ENCODE measurements at places on chromosomes 5 and 9.

DNA sequence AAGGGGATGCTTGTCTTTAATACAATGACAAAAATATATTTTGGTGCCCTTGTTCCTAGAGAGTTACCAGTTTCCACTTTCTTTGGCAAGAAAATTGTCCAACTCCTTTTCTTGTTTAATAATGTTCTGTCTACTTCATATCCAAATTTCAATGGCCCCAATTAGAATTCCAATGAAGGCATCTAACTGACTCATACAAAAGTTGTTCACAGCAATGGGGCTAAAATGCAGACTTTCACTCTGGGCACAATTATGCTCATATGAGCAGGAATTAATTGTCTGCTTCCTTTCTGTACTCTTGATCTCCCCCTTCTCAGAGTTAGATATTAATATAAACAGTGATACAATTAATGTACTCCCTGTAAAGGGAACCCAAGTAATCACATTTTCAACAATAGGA is 42.1 kb upstream of the ZNF622 start:
- no peak for DNase-seq

DNA sequence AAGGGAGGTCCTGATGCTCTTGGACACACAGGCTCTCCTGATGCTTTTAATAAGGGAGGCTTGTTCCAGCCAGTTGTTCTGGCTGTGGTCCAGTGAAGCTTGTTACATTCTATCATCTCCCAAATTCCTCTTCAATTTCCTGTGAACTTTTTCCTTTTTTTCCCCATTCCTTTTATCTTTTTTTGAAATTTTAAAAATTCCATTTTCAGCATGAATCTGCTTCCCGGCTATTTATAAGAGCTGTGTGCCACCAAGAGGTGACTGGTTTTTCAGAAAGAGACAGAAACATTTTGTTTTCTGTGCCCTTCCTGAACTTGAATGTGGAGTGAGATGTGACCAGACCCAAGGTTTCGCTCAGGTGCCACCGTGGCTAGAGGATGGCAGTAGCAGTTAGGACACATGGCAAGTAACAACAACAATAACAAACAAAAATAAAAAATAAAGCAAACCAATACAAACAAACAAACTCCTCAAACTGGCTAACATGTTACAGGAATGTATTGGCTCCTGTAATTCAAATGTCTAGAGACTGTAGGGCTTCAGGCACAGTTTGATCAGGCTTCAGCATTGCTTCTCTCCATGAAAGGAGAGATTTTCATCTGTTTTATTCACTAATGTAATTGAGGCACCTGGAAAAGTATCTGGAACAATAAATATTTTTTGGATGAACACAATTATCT is 121.1 kb downstream of the BOD1 start:
- no peak for DNase-seq

DNA sequence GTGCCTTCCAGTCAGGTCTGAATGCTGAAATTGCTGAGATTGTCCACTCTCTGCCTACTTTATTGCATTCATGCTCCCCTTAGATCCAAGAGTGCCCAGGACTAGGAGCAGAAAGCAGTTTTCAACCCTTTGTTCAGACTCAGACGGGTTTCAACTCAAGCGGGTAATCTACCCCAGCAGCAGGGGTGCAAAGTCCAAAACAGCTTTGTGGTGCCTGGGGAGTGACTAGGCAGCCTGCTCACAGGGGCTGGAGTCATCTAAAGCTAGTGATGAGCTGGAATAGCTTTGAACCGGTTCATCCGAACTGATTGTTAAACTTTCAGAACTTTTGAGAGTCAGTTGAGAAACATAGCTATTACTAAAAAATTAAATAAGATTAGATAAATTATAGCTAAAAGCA is 71.0 kb upstream of the IQGAP2 start:
- no peak for DNase-seq

DNA sequence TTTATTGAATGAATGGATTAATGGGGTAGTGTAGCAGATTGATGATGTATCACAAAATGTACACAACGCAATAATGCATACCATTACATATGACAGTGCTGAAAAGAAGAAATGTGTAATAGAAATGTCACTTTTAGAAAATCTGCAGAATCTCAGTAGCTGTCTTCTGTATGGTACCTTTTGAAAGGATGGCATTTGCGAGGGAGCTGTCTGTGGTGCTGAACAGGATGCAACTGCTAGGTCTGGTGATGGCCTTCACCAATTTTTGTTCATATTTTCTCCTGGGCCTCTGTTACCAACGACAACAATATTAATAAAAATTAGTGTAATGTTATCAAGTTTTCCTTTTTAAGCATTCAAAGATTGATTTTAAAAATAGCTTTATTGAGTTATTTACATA is 36.2 kb upstream of the OTULIN start:
- DNase-seq, result peak; percentile 8

DNA sequence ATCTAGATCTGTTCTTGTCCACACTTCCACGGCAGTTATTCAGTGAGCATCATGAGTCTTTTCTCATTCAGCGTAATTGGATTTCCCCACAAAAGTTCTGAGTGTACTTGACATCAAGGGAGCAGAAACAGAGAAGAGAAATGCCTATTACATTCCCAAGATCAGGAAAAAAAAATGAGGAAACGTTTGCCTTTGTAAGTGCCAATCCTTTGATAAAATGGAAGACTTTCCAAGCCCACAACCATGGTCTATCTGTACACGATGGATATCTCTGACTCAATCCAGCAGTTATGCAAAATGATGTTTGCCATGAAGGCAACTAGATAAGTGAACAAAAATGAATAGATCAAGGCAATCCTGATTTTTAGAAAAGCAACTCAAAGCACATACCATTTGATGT is 235.9 kb downstream of the DOCK8 start:
- DNase-seq, result no peak

DNA sequence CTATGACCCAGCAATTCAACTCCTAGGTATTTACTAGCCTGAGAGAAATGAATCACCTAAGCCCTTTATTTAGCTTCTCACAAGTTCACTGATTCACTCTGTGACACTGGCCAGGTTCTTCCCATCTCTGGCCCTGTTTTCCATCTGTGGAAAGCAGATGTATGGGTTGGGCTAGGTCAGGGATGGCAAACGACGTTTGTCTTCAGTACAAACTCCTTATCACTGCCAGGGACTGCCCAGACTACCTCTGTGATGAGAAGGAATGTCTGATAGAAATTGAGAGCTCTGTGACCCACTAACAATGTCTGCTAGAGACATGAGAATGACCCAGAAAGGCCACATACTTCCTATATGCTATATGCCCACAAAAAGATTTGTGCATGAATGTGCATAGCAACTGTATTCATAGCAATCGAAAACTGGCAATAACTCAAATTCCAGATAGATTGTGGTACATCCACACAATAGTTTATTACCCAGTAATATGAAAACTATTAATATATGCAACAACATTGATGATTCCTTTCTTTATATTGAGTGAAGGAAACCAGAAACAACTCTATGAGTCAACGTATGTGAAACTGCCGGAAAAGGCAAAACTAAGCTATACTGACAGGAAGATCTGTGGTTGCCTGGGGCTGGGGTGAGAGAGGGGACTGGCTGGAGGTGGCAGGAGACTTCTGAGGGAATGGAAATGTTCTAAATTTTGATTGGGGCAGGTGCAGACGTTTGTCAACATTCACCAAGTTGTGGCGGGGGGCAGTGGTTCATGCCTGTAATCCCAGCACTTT is 32.0 kb upstream of the ADAM19 start:
- peak; percentile 49 for DNase-seq

DNA sequence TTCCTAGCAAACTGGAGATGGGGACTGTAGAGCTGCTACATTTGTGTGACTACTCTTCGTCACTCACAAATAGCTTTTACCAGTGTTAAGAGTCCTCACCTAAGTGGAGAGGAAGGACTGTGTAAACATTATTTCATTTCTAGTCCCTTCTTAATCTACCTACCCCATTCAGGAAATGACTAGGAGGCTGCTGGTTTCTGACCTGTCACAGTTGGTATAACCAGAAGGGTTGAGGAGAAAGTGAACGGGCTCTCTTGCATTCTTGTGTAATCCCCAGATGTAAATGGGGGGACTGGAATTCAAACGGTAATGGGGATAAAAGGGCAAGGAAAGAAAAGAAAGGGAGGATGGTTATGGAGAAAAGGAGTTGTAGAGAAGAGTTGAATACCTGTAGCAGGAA is 35.4 kb upstream of the BNIP1 start:
- DNase-seq, result no peak

DNA sequence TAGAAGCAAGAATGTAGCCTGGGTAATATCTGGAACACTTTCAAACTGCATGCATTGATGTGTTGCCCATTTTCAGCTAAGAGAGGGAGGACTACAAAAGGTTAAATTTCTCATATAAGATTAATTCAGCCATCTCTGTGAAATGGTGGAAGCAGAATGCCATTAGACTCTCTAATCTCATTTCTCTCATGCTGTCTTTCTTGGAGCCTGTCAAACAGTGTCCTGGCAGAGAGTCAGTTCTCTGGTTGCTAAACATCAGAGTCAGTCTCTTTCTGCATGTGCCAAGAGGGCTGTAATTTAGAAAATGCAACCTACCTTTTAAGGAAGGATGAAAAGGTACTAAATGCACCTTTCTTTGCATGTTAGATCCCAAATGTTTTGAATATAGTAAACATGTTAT is 910 bp upstream of the GARNL3 start:
- DNase-seq, result no peak

DNA sequence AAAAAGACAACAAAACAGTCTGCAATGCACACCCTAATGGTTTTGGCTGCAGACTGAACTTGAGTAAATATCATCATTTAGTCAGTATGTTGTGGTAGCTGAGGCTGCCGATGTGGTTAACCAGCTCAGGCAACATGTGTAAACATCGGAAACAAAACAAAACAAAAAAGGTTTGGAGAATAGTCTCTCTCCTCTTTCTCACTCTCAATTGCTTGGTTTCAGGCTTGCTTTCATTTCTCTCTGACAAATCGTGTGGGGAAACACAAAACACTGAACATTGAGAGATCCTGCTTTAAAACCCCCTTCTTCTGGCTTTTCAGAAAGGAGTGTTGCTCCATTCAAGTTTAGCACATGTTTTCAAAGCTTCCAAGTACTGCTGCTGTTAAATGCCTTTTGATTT is 453.3 kb downstream of the BNC2 start:
- DNase-seq, result no peak

DNA sequence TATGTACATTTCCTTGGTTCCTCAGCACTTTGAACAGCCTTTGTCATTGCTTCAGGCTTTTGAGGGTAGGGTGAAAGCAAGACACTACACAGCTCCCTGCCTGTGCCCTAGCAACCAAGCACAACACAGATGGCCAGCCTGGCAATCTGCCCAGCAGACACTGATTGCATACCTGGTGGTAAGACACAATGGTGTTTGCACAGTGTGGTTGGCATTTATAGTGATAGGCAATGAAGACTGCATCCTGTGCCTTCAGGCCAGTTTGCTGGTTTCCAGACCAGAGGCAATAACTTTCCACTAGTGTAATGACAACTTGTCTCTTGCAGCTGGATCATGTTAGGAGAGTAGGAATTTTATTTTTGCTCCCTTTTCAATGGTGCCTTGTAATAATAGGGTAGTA is 144.5 kb upstream of the TNC start:
- no peak for DNase-seq

DNA sequence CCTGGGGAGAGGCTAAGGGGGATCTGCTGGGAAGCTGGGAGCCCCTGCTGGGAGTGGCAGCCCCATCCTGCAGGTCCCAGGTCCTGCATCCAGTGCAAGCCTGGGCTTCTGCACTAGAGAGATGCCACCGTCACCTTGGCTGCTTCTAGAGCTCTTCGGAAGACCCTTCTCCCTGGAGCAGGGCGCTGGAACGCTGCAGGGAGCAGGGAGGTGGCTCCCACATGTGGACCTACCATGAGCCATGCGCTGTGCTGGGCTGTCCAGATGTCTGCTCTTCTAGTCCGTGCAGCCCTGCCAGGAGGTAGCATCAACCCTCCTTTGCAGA is 90.9 kb upstream of the PHYKPL start:
- DNase-seq, result no peak

DNA sequence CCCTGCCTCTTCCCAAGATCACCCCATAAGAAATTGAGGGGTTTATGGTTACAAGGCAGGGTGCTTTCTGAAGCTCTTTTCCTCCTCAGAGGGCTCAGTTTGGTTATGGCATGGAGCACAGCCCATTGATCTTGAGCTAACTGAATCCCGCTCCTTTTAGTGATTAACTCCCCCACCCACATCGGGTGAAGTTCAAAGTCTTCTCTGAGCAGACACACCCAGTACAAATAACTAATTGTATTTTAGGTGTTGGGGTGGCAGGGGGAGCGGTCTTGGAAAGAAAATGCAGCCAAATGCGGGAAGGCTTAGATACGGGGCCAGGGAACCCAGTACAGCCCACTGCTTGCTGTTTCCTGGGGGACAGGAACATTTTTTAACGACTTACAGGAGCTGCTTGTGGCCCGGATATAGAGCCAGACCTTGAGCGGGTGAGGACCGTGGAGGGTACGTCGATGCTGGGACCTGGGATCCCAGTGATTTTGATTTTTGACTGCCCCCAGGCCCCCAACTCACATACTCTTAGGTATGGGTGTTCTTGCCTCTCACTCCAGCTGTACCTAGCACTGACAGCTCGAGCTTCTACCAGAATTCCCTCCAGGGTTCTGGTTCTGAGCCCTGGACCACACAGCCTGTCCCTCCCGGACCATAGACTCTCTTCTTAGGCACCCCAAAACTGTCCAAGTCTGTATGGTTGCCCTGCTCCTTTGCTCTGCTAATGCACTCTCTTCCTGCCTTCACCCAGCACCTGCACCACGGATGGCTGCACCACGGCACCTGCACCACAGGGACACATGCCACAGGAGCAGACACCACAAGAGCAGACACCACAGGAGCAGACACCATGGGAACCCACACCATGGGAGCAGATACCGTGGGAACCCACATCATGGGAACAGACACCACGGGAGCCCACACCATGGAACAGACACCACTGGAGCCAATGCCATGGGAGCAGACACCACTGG is 18.3 kb upstream of the RXRA start:
- DNase-seq, result no peak

- no peak for DNase-seq
Observed at GRCh38 chr9:76531231-76531780, 72.3 kb downstream of the GCNT1 start.

- peak; percentile 3 for DNase-seq
Observed at GRCh38 chr5:52738095-52738506, 49.6 kb upstream of the ITGA1 start.
